ENCODE measurements at places on chromosomes 4 and X. TPM values are rescaled to one million over a fixed set of nuclear protein-coding genes. Genes with fewer than 3 reads are reported as not detected.
A peak's percentile ranks its signal among the peaks of the same experiment; 100 is the strongest.

GRCh38 chr4:7960790-7961655, 21.4 kb upstream of the AFAP1 start:
- DNase-seq = peak; percentile 59
- H3K27ac ChIP-seq = peak overlapping the region; percentile 94
- no peaks in the 10 kb centered on the region for H3K27me3 ChIP-seq
- H3K4me3 ChIP-seq = peak overlapping the region; percentile 20
- H3K4me1 ChIP-seq = peaks cover 53% of the 10 kb centered on the region

HTT gene
- 65.3 TPM for total RNA-seq

SYTL4 gene
- total RNA-seq = not detected

CT83 gene
- total RNA-seq = not detected

DNA sequence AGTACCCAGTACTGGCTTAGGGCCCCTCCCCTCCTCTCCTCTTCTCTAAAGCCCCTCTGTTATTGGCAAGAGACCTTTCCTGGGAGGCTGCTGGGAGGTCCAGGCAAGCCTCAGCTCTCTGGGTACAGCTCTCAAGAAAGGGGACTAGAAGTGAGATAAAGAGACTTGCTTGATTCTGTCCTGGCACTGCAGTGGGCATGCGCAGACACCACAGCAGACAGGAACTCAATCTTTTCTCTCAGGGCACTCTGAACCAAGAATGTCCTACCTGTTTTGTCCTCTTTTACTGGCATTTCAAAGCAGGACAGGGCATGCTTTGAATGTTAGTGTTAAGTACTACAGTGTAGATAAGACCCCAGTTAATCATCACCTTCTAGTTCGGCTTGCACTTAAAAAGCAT, 74.9 kb downstream of the NYX start:
- H3K4me1 ChIP-seq = peaks cover 31% of the 10 kb centered on the region
- no peak overlapping the region for H3K4me3 ChIP-seq
- no peaks in the 10 kb centered on the region for H3K27me3 ChIP-seq

PPEF2 gene
- total RNA-seq = not detected

HSFX1 gene
- total RNA-seq = 0.57 TPM
